ENCODE measurements at places on chromosomes 12 and 14.

DNA sequence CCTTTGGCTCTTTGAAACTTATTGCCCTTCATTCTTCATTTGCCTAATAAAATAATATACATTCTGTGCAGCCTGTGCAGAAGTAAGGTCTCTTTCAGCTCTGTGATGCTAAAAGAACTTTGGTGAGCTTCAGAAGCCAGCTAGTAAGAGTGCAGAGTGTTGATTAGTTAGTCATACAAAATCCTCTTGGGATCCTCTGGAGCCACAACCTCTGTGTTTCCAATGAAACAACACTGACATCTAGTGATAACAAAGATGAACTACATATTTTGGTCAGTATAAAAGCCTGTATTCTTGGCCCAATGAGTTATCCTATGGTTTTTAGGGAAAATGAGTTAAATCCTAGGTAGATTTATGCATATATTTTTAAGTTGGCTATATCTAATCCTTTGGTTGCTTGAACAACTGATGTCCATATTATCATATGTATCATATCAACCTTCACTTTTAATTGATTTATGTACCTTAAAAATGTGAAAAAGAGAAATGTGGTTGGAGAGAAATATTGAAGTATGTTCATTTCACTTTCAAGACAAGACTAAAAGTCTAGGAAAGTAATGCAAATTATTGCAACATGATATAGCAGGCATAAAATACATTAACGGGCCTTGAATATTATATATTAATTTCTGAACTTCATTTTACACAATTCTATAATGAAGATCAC, 158.4 kb downstream of the KLHL28 start:
- DNase-seq = no peak

- no peak for DNase-seq
Observed at GRCh38 chr14:81990312-81990761, 456.7 kb upstream of the SEL1L start.

GRCh38 chr14:59588101-59588500, 11.5 kb upstream of the CCDC175 start:
- no peak for DNase-seq

DNA sequence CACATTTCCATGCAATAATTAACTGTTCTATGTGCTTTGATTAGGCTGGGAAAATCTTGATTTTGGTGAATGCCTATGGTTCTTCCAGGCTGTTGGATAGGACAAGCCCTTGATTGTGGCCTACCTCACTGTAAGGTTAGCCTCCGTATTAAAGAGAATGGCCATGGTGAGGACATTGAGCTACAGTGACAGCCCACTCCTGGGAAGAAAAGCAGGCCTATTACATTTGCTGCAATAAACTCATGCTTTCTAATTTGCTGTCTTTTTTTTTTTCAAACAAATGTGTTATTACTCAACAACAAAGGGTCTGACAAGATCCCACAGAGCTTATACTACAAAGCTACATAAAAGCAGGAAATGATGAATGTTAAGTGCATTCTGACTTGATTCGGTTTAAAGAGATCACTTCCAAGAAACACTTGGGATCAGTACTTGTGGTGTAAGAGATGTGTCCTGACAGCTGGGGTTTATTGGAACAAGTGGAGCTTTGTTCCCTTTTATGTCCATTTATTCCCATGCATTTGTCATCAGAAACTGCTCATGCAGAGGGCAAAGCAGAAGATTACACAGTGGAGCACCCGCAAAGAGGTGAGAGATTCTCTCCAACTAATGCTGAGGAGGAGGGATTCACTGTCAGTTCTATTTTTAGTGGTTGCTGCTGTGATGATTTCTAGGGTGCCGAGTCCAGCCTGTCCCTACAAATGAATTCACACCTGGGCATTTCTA, 29.1 kb upstream of the KCNK10 start:
- DNase-seq = no peak

- no peak for DNase-seq
Observed at GRCh38 chr12:19749906-19750574, 310.7 kb downstream of the AEBP2 start.

- no peak for DNase-seq
Observed at GRCh38 chr12:123233505-123234308, 471 bp downstream of the MTRFR start.

GRCh38 chr14:38065106-38065762, 142.5 kb upstream of the SSTR1 start:
- DNase-seq = peak; percentile 40

DNA sequence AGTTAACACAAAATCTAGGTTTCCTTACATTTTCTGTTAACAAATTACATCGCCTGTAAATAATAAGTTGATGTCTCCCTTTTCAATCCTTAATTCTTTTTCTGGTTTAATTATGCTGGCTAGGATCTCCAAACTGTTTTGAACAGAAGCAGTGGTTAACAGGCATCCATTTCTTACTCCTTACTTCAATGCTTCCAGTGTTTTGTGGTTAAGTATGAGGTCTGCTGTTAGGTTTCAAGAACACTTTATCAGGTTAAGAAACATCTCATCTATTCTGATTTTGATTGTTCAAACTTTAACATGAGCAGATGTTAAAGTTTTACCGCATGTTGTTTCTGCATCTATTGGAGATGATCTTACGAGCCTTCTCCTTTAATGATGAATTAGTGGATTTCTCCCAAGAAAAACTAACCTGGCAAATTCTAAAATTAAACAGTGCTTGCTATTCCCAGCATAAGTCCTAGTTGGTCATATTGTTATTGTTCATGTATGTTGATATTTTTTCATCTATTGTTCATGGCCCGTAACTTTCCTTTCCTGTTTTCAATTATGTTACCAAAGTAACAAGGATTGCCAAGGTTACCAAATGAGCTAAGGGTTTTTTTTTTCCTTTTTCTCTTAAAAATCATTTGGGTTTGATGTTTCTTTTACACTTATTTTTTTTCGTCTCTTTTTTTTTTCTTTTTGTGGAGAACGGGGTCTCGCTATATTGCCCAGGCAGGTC, 33.4 kb downstream of the POLE start:
- DNase-seq = no peak

- DNase-seq = no peak
Observed at GRCh38 chr14:44662250-44662891, 155.3 kb upstream of the FSCB start.

DNA sequence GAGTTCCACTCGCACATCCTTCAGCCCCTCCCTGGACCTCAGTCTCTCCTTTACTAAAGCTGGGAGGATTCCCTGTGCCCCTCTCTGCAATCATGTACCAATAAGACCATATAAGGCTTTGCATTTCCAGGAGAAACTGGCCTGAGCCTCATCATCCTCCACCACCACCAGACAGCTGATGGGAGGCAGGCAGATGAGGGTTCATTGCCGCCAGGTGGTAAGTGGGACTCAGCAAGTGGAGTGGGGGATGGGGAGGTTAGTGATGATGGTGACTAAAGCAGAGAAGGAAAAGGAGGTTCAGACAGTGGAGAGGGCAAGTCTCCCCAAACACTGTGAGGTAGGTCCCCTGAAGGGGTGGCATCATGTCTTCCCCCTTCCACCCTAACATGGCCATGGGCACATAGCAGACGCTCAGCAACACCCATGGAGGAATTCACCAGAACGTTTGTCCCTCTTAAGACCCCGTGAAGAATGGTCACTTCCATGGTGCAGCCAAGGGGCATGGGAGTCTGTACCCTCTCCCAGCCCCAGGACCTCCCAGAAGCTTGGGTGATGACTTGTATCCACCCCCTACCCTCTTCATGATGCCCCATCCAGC, 4.5 kb upstream of the TNFRSF1A start:
- DNase-seq = no peak

GRCh38 chr14:27392153-27392552, 794.3 kb upstream of the NOVA1 start:
- no peak for DNase-seq

- no peak for DNase-seq
Observed at GRCh38 chr12:96770219-96771102, 136.6 kb upstream of the NEDD1 start.

GRCh38 chr12:30813525-30814294, 59.0 kb upstream of the CAPRIN2 start:
- DNase-seq = no peak

- no peak for DNase-seq
Observed at GRCh38 chr12:75724928-75725312, 213.5 kb upstream of the KRR1 start.

DNA sequence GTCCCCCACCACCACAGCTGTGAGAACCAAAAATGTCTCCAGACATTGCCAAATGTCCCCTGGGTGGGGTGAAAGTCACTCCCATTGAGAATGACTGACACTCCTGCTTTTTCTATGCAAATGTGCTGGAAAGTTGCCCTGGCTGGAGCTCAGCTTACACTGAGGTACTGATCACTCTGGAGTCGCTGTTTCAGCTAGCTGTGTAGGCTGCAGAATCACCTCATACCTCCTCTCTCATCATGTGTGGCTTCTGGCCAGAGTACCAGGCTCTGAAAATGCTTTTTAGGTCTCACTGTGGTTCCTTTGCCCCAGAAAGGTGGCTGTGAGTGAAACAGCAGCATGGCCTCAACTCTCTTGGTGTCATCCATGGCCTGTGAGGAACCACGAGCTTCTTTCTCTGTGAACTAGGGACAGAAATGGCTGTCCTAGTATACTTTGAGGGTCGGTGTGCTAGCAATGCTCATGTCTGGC, 414.4 kb downstream of the DPF3 start:
- DNase-seq = no peak

DNA sequence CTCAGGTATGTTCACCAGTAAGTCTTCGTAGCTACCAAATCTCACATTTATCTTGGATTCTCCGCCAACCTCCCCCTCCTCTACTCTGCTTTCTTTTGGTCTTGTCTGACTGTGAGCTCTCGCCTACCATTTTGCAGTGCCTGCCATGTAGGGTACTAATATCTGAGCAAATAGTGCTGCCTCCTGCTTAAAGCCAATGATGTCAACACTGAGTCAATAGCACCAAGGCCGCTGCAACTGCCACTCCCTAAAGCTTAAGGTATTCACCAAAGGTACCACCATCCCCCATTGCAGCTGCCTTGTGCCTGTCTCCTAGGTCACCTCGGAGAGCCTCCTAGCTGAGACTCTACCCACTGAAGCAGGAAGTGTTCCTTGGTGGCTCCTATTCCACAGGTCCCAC, 114.8 kb upstream of the FUT8 start:
- no peak for DNase-seq

- DNase-seq = no peak
Observed at GRCh38 chr12:108591267-108591980, 6.5 kb downstream of the TMEM119 start.

DNA sequence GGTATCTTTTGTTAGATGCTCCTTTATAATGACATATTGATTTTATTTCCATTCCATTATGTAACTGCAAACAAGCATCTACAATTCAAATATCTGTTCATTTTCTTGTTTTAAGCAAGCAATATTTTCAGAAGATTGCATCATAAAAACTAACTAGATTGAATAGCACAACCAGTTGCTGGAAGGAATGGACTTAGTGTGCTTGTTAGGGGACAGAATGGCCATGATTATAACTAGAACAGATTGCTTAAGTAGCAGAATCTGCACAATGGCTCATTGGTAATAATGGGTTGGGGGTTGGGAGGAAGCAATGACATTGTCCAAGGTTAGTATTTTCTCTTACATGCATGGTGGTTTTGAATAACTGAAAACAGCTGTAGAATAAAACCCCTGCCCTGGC, 939.5 kb downstream of the SLC16A7 start:
- no peak for DNase-seq

- no peak for DNase-seq
Observed at GRCh38 chr12:97461553-97461952, 1.1 kb upstream of the RMST start.

DNA sequence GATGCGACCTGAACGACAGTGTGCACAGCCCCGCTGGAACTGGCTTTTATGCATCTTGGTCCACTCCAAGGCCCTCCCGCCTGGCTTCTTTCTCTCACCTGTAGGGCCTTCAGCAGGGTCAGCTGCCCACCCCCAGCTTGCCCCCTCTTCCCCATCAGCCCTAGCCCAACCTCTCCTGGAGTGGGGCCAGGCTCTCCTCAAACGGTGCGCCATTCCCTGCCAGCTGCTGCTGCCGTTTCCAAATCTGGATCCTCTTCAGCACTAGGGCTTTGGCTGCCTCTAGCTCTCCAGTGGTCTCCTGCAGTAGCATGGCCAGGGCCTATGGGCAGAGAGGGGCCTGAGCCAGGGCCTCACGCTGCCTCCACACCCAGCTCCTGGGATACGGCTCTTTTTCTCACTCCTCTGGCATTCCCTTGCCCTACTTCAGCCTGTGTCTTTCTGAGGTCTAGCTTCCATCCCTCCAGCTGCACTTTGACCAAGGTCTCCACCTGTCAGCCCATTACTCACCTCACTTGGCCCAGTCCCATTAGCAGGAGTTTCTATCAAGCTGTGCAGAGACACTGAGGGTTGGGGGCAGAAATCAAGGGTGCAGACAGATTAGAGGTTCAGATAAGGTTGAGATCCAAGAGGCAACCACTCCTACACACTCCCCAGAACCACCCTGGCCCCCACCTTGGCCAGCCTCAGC, 5.0 kb downstream of the STAT6 start:
- no peak for DNase-seq

- no peak for DNase-seq
Observed at GRCh38 chr12:89427508-89428156, 75.3 kb upstream of the DUSP6 start.

- no peak for DNase-seq
Observed at GRCh38 chr12:6765634-6766581, at the start of gene PTMS. PTMS (plus strand) TSS chr12:6766363; CDS start chr12:6766706, 343 bp downstream.

GRCh38 chr14:63773504-63773903, 45.6 kb upstream of the SGPP1 start:
- no peak for DNase-seq

GRCh38 chr14:75720842-75721498, 59.9 kb downstream of the TTLL5 start:
- DNase-seq = no peak

DNA sequence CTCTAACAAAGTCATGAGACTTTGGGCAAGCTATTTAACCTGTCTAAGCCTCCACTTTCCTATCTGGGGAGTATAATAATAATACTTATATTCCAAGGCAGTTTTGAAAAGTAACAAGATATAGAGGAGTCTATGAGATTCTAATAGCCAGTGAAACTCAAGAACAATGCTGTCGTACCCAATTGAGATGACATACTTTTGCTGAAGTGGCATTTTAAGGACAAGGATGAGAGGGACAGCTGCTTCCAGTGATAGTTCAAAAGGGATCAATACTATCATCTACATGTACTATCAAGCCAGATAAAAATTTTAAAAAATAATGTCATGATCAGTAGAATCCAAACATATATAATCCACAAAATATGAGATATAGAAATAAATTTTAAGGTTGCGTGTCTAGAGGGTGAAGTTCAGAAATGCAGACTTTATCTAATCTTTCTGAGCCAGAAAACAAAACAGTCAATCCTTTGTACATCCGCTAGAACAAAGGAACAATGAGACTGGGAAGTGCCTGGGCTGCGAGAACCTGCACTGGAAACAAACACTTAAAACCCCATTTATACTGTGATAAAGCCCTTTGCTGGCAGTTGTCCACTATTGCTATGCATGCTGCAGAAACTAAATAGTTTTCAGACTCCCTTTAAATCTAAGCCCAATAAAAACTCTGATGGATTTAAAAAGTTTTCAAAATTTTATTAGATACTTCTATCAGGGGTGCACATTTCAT, 38.6 kb downstream of the PTPRB start:
- DNase-seq = no peak

- DNase-seq = no peak
Observed at GRCh38 chr12:123478762-123479161, 20.8 kb downstream of the SNRNP35 start.
